ENCODE measurements at places on chromosomes 3 and 15. TPM values are rescaled to one million over a fixed set of nuclear protein-coding genes. Genes with fewer than 3 reads are reported as not detected.

TJP1 gene
- polyA plus RNA-seq: 23.4 TPM

C3orf22 gene
- not detected for polyA plus RNA-seq

MORC1 gene
- polyA plus RNA-seq: 0.01 TPM

CADPS gene
- polyA plus RNA-seq: not detected

PLSCR2 gene
- polyA plus RNA-seq: not detected

TMEM43 gene
- 23.1 TPM for polyA plus RNA-seq

NPAP1 gene
- polyA plus RNA-seq: not detected

RPSA gene
- 1,817 TPM for polyA plus RNA-seq

PARP14 gene
- polyA plus RNA-seq: 9.4 TPM

CD200 gene
- 13.0 TPM for polyA plus RNA-seq

MUC13 gene
- 1.8 TPM for polyA plus RNA-seq

SERINC4 gene
- polyA plus RNA-seq: 0.79 TPM

SLC25A26 gene
- 12.6 TPM for polyA plus RNA-seq

SEMA6D gene
- 1.7 TPM for polyA plus RNA-seq

EEF1AKMT4 gene
- polyA plus RNA-seq: 4.4 TPM
